Stomach (tissue), 19 donors: ENCODE measurements at places on chromosomes 5 and 9. TPM values are rescaled to one million over a fixed set of nuclear protein-coding genes. Genes with fewer than 3 reads are reported as not detected.

DNA sequence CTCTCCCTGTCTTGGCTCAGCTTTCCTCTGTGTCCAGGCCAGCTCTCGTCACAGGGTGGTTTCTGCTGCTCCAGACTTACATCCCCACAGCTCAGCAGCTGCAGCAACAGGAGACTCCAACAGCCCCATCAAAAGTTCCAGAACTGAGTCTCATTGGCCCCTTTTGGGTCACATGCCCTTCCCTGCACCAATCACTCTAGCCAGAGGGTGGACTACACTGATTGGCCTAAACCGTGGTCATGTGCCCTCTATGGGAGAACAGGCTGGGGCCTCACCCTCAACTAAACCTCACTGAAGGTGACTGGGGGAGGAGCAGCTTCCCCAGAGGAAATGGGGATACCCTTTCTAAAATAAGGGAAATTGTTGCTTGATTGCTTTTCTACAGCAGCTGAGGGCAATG, 44.4 kb upstream of the CPLX2 start:
- H3K27ac ChIP-seq = no peak overlapping the region
- no peak for DNase-seq
- H3K4me1 ChIP-seq = no peaks in the 10 kb centered on the region
- H3K4me3 ChIP-seq = no peak overlapping the region
- peaks cover 42% of the 10 kb centered on the region for H3K27me3 ChIP-seq

GLRA1 gene
- not detected for polyA plus RNA-seq

DNA sequence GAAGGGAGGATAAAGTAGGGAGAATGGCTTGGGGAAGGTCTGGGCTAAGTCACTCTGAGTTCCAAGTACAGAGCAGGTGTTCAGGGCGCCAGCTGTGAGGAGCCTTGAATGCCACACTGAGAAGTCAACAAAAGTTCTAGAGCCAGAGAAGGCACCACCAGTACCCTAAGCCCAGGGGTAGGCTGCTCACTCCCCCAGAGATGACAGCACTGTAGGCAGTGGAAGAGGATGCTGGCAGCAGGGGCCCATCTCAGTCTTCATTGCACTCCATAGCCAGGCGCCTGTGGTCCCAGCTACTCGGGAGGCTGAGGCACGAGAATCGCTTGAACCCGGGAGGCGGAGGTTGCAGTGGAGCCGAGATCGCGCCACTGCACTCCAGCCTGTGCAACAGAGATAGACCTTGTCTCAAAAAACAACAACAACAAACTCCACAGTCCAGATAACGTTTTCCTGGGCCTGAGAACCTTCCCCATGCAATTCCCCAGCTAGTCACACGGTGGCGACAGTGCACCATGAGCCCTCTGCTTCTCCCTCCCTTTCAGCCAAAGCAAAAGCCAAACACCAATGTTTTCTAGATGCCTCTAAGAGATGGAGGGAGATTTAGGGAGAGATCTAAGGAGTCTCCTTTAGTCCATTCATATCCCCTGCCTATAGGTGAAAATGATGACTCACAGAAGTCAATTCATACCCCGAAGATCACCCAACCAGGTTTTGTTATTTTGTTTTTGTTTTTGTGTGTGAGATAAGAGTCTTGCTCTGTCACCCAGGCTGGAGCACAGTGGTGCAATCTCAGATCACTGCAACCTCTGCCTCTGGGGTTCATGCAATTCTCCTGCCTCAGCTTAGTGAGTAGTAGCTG, 19.8 kb upstream of the NSD1 start:
- H3K4me1 ChIP-seq = peaks cover 50% of the 10 kb centered on the region
- DNase-seq = peak; percentile 81
- H3K36me3 ChIP-seq = no peaks in the 10 kb centered on the region
- no peak overlapping the region for H3K4me3 ChIP-seq
- peak overlapping the region; percentile 54 for H3K27ac ChIP-seq
- no peaks in the 10 kb centered on the region for H3K27me3 ChIP-seq

DNA sequence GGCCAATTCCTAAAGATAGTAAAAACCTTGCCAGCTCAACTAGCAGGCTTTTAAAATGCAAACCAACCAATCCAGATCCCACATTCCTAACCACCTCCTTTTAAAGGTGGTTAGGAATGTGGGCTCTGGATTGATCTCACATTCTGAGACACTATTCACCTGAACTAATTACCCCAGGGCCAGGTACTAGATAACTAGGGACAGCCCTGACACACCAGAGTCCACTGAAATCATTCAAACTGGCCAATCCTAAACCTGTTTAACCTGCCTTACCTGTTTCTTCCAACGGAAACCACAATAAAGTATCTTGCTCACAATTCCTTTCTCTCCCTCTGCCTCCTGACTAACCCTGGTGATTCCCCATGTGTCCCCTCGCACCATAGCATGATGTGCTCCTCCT, 168.3 kb upstream of the DMAC1 start:
- H3K27me3 ChIP-seq = no peaks in the 10 kb centered on the region
- no peaks in the 10 kb centered on the region for H3K36me3 ChIP-seq
- no peak overlapping the region for H3K27ac ChIP-seq
- H3K4me3 ChIP-seq = no peak overlapping the region
- H3K4me1 ChIP-seq = no peaks in the 10 kb centered on the region

DNA sequence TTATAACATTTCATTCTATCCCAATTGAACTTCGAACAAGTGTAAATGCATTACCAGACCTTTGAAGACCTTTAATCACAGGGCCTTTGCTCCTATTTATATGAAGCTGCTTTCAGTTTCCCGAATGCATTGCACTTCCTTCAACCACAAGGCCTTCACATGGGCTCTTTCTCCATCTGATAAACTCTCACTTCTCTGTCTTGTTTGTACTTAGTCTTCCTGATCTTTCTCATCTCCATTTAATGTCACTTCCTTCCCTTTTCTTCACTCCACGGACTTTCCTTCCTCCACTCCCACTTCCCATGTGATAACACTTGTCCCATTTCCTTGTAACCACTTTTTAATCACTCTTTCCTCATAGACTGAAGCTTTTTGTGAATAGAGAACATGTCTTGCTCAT, 74.3 kb upstream of the TNC start:
- no peak overlapping the region for H3K27ac ChIP-seq
- H3K36me3 ChIP-seq = no peaks in the 10 kb centered on the region
- no peak overlapping the region for H3K4me3 ChIP-seq
- H3K4me1 ChIP-seq = no peaks in the 10 kb centered on the region
- DNase-seq = no peak
- no peaks in the 10 kb centered on the region for H3K27me3 ChIP-seq

DNA sequence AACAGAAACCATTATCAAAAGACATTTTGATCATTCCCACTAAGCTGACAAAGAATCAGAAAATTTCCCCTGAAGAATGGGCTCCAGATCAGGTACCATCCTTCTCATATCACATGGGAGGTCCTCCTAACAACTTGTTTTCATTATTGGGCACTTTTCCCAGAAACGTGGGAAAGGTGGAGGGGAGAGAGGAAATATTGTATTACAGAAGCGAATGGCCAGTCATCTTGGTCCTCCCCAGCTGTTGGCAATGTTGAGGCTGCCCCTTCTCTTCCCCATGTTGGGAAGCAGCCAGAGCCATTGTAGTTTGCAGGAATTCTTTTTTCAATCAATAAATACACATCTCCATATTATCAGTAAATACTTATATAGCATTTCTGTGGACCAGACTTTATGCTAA, 126.2 kb upstream of the ZNF608 start:
- no peak for DNase-seq
- peaks cover 8% of the 10 kb centered on the region for H3K4me1 ChIP-seq

- H3K27me3 ChIP-seq = no peaks in the 10 kb centered on the region
- DNase-seq = no peak
Measured at GRCh38 chr5:103901885-103902284, 339.3 kb upstream of the NUDT12 start.

DNA sequence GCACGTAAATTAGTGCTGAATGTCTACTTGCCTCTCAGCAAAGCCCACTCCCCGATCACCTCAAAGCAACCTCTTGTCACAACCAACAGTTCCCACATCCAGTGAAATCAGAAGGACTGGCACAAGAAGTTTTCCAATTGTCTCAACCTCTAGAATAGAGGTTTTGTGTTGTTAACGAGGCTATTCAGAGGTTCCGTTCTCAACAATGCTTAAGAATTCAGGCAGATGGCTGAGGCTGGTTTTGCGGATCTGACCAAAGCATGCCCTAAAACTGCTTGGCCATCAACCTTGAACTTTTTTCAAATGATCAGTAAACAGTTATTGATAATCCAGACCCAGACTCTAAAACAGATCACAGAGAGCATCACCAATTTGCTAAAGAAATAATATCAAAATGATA, 52.9 kb downstream of the MAPKAP1 start:
- DNase-seq = no peak
- H3K27me3 ChIP-seq = no peaks in the 10 kb centered on the region
- H3K4me1 ChIP-seq = no peaks in the 10 kb centered on the region

C5orf58 gene
- 4.6 TPM for polyA plus RNA-seq

- H3K27ac ChIP-seq = no peak overlapping the region
- H3K4me1 ChIP-seq = no peaks in the 10 kb centered on the region
- H3K4me3 ChIP-seq = no peak overlapping the region
Measured at GRCh38 chr9:106075960-106076327, 381.6 kb downstream of the TMEM38B start.

DNA sequence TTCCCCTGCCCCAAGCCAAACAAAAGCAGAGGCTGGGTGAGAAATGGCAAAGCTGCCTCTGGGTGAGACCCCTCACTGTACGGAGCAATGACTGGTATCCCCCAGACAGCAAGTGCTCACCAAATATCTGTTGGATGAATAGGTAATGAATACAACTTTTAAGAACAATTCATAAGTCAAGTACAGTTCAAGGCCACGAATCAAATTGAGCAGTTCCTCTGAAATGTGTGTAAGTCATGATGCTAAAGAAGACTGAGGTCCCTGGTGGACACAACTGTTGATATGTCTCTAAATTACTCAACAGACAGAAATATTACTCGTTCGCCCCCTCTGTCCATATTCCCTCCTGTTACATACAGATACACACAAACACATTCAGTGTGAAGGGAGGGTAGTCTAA, 160.7 kb downstream of the GLIS3 start:
- no peaks in the 10 kb centered on the region for H3K27me3 ChIP-seq
- H3K36me3 ChIP-seq = no peaks in the 10 kb centered on the region
- DNase-seq = no peak
- no peak overlapping the region for H3K27ac ChIP-seq

GRCh38 chr9:87008667-87009066, 61.4 kb upstream of the GAS1 start:
- no peaks in the 10 kb centered on the region for H3K36me3 ChIP-seq
- H3K27ac ChIP-seq = no peak overlapping the region
- no peak for DNase-seq
- no peaks in the 10 kb centered on the region for H3K27me3 ChIP-seq
- H3K4me1 ChIP-seq = peaks cover 6% of the 10 kb centered on the region
